Upper lobe of right lung (tissue), 1 donor: ENCODE measurements at places on chromosomes 2 and 18.

GRCh38 chr2:133344849-133345248 is 223.4 kb downstream of the NCKAP5 start:
- no peak for DNase-seq

DNA sequence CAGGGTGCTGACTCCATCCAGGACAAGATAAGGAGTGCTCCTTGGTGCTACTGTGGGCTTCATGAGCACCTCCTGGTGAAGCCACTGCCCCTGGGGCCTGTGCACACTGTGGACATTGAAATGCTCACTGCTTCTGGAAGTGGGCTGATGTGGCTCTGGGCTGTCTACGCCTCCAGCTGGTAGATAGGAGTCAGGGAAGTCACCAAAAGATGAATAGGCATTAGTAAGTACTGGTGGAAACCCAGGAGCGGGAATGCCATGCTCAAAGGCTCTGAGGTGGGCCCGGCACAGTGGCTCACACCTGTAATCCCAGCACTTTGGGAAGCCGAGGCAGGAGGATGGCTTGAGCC is 79.2 kb upstream of the MSH2 start:
- no peak for DNase-seq

GRCh38 chr2:37683921-37684780 is 12.7 kb upstream of the CDC42EP3 start:
- DNase-seq = no peak

- DNase-seq = no peak
Measured at GRCh38 chr18:21598726-21599584, 1.5 kb downstream of the ESCO1 start.

- DNase-seq = no peak
Measured at GRCh38 chr2:171004363-171004762, 75.3 kb downstream of the GORASP2 start.

GRCh38 chr2:44974064-44974715 is 32.7 kb downstream of the SIX3 start:
- DNase-seq = no peak

DNA sequence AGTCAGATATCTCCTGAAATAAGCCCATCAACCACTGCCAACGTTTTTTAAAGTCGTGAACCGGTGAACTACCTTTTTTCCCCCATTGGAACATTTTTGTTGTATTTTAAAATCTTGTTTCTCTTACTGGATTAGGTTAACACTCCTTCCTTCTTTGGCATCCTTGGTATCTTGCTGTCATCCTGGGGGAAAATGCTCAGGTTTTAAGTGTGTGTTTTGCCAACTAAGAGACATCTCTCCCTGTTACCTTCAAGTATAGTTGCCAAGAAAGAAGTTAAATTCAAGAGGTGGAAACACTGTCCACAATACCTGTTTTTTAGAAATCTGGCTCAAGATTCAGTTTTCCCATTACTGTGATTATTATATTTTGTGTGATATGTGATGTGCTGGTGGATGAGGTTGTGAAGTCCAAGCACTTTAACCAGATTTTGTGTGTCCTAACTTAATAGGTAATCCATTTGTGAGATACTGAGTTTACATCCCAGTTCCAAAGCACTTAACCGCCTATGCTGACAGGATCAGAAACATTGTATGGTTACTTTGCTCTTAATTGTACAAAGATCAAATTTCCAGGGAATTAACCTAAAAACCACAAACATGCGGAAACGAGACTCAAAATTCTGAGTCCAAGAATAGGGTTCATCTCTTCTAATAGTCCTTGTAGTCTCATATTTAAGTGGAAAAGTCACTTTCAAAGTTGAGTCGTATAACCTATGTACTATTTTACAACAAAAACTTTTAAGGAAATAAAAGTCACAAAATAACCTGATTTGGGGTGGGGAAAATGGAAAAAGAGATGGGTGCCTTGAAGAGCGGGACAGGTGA is 1.3 kb upstream of the SP3 start:
- DNase-seq = no peak

DNA sequence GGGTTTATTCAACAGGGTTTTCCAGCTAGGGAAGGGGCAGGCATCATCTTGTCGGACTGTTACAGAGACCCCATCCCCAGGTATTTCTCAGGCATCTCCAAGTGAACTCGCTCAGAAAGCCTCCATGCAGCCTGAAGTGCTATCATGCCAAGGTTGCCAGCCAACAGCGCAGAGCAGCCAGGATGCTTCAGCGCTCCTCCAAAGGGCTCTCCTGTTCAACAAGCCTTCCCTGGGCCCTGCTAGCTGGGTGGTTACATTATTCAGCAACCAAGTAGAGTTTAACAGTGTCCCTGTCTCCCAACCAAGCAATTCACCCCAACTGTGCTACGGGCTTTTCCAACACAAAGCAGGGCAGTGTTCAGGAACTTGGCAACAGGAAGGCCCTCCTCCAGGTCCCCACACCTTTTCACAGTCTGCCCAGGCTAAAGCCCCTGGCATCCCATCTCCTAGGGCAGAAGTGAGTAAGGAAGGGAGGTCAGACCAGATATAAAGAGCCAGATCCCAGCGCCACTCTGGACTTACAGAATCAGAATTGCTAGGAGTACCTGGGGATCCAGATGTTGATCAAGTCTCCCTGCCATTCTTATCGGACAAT is 52.9 kb downstream of the ZBTB7C start:
- no peak for DNase-seq

DNA sequence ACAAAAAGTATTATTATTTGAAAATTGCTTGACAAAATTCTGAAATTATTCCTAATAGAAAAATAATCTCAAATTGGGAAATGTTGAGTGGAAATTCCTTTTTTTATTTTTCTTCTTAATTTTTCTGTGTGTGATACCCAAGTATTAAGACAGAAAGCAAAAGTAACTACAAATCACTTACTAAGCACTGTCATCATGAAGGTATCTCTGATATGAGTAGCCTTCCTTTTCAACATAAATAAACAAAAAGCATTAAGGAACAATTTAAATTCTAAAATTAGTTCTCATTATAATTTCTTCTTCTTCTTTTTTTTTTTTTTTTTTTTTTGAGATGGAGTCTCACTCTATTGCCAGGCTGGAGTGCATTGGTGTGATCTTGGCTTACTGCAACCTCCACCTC is 174.2 kb upstream of the RBMS1 start:
- DNase-seq = no peak

DNA sequence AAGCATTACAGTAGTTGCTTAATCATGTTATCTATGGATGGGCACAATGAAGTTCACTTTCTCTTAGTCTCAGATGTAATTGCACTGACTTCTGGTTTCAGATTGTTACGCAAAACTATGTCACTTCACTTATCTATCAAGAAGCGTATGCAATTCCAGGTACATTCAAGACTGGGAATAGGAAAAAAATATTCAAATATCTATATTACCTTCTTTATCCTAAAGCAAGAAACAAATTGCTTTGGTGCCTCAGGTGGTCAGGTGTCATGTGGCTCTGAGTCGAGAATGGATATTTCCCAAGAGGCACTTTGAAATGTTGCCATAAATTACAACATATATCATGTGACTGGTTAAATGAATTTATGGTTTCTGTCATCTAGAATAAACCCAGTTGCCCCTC is 318.6 kb downstream of the SS18 start:
- DNase-seq = no peak

DNA sequence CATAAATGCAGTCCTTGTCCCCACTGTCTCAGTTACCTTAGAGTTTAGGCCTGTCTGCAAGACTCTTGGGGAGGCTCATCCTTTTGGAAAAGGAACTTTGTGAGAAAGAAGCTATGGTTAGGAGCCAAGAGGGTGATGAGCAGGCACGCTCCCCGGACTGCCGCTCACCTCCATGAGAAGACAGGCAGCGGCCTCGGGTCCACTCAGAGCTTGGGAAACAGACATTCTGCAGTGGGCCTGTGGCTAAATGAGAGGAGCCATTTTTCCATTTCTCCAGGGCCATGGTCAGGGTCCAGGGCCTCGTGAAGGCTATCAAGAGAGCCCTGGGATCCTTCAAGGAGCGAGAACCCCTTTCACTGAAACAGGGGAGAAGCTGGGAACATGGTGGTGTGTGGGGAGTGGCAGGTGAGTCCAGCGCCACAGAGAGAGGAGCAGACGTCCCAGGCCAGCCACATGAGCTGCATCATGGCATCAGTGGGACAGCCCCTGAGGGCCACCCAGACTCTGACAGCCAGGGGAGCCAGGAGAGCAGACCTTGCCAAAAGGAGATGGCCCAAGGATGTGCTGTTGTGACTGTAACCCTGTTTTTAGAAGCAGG is 4.0 kb upstream of the TEX51 start:
- DNase-seq = peak; percentile 48

DNA sequence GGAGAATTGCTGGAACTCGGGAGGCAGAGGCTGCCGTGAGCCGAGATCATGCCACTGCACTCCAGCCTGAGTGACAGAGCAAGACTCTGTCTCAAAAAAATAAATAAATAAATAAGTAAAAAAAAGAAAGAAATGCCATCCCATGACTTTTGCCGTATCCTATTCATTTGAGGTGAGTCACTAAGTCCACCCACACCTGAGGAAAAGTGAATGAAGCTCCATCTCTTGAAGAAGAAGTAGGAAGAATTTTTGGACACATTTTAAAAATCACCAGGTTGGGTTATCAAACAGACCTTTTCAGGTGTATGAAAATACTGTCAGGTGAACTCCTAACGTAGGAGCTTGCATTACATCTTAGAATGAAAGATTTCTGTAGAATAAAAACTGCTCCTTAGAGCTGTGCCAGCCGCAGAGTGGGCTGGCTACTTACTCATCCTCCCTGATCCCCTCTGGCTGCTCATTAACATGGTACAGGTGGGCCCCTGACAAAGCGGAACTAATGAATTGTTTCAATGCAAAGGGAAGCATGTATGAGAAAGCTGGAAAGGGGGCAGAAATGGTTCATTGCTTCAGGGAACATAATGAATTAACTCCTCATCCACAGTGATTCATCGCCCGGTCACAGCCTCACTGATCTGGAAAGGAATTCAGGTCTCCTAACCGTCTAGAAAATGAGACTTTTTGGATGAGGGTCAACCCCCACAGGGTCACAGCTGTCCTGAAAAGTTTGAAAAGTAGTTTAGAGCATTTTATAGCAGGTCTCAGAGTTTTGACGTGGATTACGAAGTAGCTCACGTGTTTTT is 191.4 kb downstream of the SPP2 start:
- DNase-seq = no peak

DNA sequence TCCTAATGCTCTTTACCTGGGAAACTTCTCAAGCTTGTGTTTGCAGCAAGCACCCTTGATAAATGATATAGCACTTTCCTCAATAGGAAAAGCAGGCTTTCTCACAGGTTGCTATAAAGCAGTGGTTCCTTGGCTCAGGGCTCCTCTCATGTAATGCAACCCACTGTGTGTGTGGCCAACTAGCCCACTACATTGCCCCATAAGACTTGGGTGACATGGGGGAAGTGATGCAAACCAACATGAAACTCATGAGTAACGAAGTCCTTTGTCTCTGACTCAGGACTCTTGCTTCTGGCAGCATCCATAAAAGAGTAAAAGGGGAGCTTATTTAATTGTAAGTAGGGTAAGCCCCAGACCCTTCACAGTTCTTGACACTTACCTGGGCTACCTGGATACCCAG is 106.9 kb downstream of the COL4A4 start:
- DNase-seq = no peak

DNA sequence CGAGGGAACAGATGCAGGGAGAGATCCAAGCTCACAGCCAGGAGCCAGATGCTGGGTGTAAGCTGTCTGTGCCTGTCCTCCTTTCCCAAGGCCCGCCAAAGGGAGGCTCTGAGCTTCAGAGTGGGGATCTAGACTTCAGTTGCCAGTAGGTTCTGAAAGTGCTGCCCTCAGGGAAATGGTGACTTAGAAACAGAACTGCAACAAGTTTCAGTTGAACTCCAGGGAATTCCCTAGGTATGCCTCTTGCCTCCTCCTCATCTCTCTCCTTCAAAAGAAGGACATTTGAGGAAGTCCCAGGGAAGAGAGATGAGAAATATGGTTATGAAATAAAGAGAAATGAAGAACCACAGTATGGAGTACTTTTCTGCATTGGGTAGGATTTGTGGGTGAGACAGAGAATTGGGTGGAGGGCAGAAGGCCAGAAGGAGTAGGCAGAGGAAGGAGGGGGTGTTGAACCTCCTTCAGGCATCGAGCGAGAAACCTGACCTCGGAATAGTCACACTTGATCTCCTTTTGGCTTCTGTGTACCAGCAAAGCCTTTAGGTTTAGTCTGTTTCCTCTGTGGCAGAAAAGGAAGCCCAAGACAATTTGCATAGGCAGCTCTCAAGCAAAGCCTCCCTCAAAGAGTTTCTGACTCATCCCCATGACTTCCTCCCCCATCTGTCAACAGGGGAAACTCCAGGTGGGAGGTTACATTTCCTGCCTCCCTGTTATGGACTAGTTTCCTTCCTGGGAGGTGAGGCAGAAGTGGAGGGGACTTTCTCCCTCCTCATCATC is 45.7 kb downstream of the QPCT start:
- no peak for DNase-seq

DNA sequence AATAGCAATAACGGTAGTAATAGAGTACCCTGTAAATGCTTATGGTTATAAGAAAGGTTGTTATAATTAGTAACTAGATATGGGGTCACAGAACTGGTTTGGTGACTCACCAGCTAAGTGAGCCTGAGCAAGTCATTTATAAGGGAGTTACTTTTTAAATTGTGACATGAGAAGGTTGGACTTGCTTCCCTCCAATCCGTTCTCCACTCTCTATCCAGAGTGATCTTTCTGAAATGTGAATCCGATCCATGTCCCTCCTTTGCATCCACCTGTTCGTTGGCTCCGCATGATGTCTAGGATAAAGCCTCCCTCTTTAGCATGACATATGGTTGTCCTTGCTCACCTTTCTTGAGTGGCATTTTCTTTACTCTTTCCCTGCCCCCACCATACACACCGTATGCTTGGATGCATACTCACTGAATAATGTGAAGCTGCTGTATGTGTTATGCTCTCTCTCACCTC is 83.1 kb downstream of the CDC42EP3 start:
- no peak for DNase-seq

- no peak for DNase-seq
Measured at GRCh38 chr2:24824966-24825882, 32.0 kb downstream of the CENPO start.

DNA sequence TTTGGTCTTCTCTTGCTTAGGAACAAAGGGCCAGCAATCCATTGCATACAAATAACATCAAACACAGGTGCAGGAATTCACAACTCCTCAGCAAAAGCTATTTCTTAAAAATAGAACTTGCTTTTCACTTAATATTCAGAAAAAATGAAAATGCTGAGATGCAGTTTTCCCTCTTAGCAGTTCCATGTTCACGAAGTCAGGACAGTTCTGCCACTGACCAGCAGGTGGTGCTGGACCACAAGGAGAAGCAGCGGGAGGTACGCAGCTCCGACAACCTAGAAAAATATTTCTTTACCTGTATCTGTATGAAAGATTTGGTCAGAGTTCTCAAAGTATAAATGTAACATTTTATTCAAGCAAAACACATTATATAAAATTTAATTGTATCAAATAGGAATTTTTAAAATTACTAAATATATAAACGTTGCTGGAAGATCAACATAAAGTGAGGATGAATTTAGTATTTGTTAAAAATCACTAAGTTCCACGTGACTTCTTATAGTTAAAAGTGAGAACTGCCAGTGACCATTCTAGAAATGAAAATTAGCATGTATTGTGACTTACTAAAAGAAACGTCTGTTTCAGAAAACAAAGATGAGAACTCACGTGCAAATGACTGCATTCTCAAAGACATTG is 48.8 kb downstream of the ADNP2 start:
- peak; percentile 84 for DNase-seq

- no peak for DNase-seq
Measured at GRCh38 chr2:106307860-106308259, 113.8 kb upstream of the UXS1 start.
